ENCODE measurements at places on chromosomes 12 and 14.
A peak's percentile ranks its signal among the peaks of the same experiment; 100 is the strongest.

DNA sequence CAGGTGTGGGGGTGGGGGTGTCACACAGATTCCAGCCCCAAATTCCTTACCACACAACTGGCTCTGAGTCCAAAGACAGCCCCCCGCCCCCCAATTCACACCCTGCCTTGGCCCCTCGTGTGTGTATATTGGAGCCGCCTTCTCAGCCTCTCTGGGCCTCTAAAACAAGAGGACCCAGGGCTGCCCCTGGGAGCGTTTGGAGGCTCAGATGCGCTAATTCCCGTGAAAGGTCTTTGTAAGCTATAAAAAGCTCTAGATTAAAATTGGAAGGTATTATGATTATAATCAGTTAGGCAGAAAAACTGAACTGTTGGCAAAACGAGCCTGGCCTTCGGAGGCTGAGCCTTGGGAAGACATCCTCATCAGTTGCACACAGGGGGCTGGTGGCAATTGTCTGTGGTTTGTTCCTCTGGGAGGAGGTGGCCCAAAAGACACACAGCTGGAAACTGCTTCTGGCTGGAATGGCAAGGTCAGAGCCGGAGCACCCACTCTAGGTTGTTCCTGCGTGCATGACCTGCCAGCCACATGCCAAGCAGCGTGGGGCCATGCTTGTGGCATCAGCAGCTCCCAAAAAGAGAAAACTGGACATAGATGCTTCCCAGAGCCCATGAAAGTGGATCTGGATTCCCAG, 118.5 kb downstream of the PHETA1 start:
- no peak for DNase-seq

DNA sequence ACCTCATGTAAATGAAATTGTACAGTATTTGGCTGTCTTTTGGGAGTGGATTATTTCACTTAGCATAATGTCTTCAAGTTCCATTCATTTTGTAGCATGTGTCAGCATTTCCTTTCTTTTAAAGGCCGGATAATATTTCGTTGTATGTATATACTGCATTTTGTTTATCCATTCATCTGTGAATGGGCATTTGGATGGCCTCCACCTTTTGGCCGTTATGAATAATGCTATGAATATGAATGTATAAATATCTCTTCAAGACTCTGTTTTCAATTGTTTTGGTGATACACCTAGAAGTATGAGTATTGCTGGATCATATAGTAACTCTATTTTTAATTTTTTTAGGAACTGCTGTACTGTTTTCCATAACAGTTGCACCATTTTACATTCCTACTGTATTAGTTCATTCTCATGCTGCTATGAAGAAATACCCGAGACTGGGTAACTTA, 164.9 kb downstream of the DYRK2 start:
- DNase-seq = no peak

DNA sequence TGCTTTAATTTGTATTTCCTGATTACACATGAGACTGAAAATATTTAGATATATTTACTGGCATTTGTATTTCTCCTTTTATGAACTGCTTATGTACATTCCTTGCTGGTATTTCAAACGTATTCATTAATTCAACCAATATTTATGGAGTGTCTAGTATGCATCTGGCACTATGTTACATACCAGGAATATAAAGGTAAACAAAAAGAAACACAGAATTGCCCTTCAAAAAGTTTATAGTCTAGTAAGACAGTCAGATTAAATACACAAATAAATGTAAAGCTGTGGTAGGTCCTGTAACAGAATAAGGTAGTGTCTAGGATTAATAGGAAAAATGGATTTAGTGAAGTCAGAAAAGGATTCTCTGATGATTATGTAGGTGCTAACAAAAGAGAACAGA, 87.5 kb downstream of the PPP1R12A start:
- no peak for DNase-seq

DNA sequence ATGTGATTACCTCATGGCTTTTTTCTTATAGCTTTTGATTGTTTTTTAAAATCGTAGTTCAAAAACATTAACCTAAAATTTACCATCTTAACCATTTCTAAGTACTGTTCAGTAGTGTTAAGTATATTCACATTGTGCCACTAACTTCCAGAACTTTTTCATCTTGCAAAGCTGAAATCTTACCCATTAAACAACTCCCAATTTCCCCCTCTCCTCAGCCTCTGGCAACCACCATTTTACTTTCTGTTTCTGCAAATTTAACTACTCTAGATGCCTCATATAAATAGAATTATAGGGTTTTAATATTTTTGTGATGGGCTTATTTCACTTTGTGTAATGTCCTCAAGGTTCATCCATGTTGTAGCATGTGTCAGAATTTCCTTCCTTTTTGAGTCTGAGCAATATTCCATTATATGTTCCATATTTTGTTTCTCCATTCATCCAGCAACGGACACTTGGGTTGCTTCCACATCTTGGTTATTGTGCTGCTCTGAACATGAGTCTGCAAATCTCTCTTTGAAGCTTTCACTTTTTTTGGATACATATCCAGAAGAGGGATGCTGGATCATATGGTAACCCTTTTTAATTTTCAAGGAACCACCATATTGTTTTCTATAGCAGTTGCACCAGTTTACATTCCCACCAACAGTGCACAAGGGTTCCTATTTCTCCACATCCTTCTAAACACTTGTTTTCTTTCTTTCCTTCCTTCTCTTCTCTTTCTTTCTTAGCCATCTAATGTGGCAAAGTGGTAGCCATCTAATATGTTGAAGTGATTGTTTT, 5.0 kb downstream of the HIF1A start:
- no peak for DNase-seq

GRCh38 chr12:128394137-128394536, 127.2 kb downstream of the TMEM132C start:
- no peak for DNase-seq

DNA sequence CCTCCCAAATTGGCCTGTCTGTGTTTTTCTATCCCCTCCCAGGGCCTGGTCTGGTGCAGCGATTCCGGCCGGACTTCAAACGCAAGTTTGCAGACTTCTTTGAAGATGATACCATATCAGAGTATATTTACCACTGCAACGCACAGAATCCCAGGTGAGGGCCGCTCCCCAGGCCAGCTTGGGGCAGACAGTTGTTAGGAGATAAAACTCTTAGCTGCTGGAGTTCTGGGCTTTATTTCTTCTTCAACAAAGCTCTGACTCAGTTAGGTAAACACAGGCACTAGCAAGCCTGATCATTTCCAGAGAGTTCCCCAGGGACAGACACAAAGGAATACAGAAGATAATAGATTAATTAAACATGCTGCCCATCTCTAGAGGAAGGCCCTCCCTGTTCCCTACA, 8.3 kb downstream of the ABHD4 start:
- no peak for DNase-seq

DNA sequence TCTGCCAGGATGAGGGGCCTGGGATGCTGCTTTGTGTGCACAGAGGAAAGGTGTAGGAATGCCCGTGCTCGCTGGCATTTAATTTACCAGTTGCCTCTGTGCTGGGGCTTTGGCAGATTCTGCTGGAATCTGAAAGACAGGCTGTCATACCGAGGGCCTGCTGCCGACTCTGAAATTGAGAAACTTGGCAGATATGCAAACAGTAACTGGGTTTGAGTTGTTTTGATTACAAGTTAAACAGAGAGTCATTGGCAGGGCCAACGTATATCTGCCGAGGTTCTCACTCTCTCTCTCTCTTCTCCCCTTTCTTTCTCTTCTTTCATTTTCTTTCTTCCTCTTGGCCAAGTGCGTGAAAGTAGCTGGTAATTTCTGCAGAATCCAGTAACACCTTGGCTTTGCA, 618.7 kb downstream of the VRK1 start:
- DNase-seq = no peak

GRCh38 chr12:826331-826730, 74.0 kb downstream of the WNK1 start:
- no peak for DNase-seq

- no peak for DNase-seq
These were observed 642 bp upstream of the ACSM4 start for GRCh38 chr12:7303230-7303629.

DNA sequence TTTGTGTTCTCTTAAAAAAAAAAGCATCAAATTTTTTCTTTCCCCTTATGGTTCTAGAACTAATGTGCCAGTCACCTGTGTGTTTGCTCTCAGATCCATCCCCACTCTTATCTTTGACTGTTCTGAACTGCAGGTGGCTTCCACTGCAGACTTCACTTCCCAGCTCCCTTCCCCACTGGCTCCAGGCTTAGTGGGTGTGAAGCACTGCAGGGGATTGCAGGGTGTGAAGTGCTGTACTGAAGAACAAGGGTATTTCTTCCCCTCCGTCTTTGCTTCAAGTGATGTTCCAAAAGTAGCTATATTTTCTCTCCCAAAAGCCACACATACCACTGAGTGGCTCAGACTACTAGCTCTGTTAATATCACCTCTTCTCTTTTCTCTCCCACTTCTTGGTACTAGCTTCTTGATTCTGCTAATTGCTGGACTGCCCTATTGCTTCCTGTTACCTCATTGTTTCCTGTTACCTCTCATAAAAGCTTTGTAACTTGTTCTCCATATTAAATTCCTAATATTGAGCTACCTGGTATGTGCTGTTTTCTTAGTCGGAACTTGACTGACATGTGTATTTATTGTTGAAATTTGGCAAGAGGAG, 115.4 kb upstream of the PRICKLE1 start:
- DNase-seq = no peak

- DNase-seq = peak; percentile 61
These were observed at the start of gene C1RL for GRCh38 chr12:7108796-7109571. TSS of gene C1RL (minus strand) at chr12:7109214. CDS start at chr12:7109180, 34 bp downstream.

GRCh38 chr14:97120204-97120603, 323.0 kb downstream of the VRK1 start:
- no peak for DNase-seq

- DNase-seq = no peak
These were observed 40.9 kb downstream of the INTS13 start for GRCh38 chr12:26896913-26897312.

All from stimulated activated CD4-positive, alpha-beta T cell treated with anti-CD3 and anti-CD28 coated beads, Interleukin-15, amount 100 ng/mL, for 48 hours (primary cell).